ENCODE measurements at places on chromosomes 12 and 14.
A peak's percentile ranks its signal among the peaks of the same experiment; 100 is the strongest.

DNA sequence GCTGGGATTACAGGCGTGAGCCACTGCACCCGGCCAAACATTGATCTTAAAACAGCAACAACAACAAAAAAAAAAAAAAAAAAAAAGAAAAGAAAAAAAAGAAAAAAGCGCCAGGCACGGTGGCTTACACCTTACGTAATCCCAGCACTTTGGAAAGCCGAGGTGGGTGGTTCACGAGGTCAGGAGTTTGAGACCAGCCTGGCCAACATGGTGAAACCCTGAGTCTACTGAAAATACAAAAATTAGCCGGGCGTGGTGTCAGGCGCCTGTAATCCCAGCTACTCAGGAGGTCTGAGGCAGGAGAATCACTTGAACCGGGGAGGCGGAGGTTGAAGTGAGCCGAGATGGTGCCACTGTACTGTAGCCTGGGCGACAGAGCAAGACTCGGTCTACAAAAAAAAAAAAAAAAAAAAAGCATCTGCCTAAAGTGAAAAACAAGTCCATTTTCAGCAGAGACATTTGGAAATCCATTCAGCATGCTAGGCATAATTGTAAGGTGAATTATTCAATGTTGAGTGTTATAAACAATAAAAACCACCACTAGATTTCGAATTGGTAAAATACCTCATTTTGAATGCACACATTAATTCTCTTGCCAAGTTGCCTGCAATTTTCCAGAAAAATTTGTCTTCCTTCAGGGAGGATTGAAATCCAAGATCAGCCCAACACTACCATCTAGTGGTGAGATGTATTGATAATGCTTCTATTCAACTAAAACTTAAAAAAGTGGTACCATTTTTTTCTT, 8.0 kb upstream of the CERS5 start:
- peak; percentile 65 for DNase-seq

GRCh38 chr14:33259764-33260163, 321.1 kb downstream of the NPAS3 start:
- DNase-seq, result no peak

DNA sequence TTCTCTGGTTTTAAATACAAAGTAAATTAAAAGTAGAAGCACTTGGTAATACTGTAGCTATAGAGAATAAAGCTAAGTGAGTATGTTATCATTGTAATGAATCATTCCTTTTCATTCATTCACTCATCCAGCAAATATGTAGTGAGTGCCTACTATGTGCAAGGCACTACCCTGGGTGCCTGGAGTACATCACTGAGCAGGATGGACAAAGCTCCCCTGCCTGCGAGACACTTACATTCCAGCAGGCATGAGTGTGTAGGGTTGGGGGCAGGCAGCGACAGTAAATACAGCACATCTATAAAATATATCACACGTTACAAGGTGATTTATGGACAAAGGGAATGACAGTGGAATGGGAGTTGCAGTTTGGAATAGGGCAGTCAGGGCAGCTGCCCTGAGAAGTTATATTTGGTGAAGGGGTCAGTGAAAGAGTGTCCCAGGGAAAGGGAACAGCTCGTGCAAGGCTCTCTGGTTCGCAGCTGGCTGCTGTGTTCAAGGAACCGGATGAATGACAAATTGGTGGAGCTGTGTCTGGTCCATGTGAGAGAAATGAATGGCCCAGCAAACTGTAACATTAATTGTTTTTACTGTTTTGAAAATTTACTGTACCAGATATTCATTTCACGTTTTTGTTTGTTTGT, 159.6 kb downstream of the CRADD start:
- DNase-seq, result no peak

DNA sequence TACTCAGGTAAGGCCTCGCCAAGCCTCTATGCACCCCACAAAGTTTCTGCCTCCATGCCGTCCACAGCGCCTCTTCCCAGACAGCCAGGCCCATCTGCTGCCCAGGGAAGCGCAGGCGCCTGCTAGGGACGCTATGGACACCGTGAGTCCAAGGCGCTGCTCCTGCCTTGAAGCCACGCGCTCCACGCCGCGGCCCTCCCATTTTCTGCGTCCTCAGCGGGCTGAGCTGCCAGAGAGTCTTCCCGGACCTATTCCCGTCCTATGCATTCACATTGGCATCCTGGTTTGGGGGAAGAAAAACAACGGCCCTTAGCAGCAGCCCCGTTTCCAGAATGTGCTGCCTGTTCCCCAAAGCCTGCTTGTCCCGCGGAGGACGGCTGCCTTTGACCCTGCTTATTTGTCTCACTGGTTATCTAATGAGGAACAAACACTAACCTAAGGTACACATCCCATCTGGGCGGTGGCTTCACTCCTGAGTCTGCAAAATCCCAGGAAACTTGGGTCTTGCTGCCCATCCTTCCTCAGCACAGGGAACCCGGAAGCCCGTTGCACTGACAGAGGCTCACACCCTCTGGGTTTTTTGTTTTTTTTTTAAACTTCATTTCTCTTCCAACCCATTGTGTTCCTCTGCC, 38.0 kb downstream of the MMAB start:
- DNase-seq, result no peak

DNA sequence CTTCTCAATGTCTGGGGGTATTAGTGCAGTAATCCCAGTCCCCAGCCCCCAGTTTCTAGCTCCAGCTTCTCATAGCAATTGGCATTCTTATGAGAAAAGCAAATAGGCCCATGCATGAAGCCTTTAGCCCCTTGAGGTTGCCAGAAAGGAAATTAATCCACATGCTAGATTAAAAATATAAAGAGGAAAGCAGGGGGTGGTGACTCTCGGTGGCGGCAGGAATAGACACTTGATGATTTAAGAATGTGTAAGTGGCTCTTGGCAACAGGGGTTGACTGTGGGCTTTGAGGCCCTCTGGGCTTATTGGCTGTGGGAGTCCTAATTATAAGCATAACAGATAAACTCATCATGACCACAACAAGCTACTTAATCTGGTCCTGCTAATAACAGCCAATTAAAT, 1367.3 kb upstream of the FLRT2 start:
- no peak for DNase-seq

DNA sequence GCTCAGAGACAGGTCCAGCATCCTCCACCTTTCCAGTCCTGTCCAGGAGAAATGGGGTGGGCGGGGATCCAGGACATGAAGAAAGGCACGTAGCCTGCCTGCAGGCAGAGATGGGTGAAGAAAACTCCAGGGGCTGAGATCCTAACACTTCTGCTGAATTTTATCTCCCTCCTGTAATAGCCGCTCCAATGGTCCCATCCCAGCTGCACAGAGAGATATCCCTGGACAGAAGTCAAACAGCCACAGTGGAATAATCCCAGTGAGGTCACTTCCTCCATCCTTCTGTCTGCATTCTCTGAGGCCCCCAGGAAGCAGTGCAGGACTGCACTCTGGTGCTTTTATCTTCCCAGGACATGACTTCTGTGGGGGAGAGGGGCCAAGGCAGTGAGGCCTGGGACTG, 26.3 kb downstream of the KRT18 start:
- DNase-seq, result no peak

Data from RPMI8226 (cell line).